ENCODE measurements at places on chromosomes 2 and 18.

DNA sequence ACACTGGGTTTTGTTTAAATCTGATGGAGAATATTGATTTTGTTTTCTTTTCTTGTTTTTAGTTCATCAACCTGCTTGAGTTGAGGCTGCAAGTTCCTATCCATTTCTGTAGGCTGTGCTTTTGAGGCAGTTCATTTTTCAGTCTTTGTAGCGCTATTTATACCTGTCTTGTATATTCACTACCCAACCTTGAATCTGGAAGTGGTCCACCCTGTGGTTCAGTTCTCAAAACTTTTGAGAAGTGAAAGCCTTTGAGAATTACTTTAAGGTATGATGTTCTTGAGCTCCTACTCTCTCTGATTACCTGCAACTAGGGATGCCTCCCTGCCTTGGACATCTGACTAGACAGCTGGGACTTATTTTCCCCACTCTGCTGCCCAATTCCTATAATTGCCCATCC lies 53.5 kb upstream of the KCNE4 start:
- no peak for DNase-seq

DNA sequence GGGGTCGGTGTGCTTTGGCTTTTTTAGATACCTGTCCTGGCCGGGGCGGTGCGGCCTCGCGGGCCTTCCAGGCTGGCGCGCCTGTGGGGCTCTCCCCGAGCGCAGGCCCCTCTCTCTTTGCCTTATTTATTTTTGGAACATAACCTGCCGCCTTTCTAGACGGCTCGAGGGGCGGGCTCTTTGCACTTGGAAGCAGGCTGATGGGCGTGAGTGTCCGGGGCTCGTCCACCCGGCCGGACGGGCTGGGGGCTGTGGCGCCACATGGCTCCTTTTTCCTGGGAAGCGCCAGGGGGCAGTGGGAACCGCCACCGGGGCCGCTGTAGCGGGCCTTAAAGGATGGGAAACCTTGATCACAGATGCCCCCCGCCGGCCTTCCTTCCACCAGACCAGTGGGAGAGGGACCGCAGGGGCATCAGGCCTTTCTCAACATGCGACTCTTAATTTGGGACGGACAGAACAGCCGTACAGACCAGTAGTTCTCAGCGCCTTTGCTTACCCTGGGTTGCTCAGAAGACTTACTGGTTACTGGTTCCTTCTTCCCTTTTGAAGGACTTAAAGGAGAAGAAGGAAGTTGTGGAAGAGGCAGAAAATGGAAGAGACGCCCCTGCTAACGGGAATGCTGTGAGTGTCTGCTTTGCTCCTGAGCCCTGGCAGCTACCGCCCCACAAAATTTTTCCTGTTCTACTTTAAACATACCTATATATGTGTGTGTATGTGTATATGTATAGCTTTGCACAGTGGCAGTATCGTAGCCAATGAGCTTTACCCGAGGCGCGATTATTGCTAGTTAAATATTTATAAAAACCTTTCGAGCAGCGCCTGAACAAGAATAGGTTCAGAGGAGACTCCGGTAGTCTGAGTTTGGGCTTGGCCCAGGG lies 2.7 kb downstream of the PTMA start:
- peak; percentile 36 for DNase-seq

DNA sequence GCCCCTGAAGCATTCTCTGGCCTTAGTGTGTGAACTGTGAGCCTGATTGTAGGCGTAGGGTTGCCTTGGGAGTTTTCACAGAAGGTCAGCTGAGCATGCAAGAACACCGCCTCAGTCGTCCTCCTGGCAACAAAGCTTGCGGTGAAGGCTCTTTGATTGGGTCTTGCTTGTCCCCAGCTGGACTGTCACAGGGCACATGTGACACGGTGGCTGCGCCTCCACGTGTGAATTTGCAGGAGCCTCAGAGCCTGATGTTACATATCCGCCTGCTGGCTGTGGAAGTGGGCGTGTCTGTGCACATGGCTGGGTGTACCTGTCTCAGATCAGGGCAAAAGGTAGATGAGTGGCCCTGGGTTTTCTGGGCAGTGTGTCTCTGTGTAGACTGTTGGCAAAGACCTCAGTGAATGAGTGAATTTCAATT lies 228.7 kb downstream of the HAUS1 start:
- no peak for DNase-seq

DNA sequence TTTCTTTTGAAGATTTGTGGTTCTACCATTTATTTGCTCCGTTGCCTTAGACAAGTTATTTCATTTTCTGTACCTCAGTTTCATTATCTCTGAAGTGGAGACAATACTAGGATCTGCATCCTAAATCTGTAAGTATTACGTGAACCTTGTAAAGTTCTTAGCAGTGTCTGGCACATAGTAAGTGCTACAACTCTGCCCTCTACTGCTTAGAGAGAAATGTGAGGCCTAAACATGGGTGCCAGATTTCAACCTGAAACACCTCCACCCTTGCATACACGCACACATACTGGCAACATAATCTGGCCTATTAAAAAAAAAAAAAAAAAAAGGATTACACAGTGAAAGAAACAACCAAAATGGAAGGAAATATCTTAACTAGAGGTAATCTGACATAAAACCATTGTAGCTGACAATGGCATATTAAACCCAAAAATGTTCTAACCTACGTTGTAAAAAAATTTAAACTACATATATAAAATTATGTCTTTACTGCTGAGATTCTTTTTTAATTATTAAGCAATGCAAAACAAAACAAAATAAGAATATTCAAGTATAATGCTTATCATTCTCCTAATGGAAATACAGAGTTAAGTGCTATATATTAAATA lies 132.6 kb downstream of the MAP2 start:
- DNase-seq = no peak

DNA sequence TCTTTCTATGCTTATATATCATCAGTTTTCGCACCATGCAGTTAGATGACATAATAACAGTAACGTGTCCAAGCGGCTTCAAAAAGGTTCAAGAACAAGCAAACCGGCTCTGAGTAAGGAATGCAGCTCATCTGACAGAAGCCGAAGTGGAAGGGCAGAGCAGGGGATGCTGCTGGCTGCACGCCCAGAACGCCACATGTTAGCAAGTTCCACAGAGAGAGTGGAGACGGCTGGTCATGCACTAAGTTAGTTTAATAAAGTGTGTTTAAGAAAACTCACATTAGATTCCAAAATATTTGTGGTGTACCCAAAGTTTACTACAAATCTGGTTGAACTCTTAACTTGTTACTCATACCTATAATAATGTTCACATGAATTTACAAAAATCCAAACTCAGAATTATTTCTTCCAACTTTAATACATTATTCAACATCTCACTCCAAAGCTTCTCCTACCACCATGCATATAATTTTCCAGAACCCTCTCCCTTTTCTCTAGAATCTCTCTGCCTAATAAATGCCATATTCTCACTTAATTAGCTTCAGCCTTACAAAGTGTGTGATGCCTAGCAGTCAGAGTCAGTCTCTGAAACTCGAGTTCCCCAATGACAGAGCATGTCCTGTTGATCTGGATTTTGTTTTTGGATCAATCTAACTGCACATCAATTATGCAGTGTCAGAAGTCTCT lies 170.0 kb downstream of the DNAH7 start:
- DNase-seq = no peak

- no peak for DNase-seq
These were observed 32.0 kb upstream of the GRHL1 start for GRCh38 chr2:9919512-9919911.

DNA sequence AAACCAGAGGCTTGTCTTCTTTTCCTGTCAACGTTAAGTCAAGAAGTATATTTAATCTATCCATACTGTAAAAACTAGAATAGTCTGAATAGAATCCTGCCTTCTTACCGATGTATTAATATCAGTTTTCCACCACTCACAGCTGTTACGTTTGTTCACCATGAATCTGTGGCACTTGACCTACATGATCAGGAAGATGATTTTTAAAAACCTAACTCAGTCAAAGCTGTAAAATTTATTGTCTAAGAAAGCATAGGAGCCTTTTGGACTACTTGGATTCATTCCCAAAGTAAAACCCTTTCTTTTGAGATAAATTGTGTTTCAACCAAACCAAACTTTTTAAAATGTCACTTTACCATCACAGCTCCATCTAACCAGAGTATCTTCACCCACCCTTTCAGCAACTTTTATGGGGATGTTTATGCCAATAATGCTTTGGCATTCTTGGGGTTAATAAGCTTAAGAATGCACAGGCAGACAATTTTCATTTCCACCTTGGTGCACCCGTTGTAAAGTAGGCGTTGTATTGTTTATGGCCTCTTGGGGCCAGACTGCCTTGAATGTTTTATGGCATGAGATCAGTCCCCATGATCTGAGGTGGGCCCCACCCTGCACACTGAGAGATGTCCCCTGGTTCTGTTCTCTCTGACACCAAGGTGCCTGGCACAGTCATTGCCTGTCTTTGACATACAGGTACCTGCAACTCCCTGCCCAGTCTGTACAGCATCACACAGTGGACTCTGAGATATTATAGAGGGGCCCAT lies 176.2 kb upstream of the EPAS1 start:
- no peak for DNase-seq

DNA sequence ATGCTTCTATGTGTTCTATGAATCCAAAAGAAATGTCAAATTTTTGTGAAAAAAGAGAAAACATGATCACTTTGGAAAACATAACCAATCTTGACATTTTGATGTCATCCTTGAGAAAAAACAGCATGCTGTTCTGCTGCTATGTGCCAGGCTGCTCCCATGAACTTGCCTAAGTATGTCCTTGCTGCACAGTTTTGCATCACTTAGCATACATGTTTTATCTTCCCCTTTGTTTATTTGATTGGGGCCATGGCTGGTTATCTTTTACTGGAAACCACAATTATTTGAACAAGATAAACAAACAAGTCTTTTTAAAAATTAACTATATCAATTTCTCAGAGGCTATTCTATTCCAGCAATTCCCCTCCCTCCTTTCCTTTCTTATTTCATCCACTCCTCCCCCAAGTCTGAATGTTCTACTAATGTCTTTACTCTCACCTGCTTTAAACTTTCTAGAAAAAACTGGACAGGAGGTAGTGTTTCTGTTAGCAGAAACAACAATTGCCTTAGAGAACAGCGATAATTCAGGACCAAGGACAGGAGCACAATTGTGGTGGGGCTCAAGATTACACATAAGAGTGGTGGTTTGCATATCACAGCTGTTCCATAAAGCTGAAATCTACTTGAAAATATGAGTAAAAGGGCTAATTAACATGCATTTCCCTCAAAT lies 6.7 kb downstream of the AOX1 start:
- DNase-seq = no peak

DNA sequence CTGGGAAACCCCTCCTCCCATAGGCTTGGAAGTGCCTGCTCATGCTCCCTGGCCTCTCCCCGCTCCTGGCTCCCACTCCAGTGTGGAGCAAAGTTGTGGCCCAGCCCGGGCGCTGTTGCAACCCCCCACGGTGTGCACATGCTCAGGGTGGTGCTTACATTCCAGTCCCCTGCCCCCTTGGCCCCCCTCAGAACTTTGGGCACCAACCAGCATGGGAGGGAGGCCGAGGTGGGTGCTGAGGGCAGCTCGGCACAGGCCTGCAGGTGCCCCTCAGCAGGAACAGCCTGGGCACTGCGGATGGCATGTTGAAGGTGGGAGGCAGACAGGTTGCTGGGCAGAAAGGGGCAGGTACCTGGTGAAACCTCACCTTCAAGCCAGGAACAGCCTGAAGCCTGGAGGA lies 125.3 kb downstream of the ARHGAP28 start:
- no peak for DNase-seq

- DNase-seq = no peak
These were observed 26.9 kb upstream of the DNMT3A start for GRCh38 chr2:25368660-25369059.

DNA sequence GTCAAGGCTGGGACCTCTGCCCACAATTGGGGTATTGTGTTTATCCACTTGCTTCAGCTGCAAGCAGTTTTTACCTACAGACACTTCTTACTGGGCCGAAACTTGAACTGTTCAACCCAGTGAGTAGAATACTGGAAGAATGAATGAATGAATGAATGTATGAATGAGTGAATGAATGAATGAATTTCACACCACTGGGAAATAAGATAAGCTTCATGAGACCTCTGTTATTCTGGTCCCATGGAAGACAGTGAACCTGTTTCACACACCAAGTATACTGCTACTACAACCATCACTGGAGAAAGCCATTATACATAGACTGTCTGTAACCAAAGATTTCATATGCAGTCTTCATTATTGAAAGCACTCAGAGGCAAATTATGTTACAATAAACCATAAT lies 295.0 kb upstream of the GULP1 start:
- no peak for DNase-seq

GRCh38 chr2:158060835-158061435 lies 40.7 kb upstream of the UPP2 start:
- DNase-seq = no peak

- DNase-seq = no peak
These were observed 353.1 kb downstream of the EIPR1 start for GRCh38 chr2:3024401-3024935.

GRCh38 chr2:207224791-207225482 lies 59.2 kb upstream of the KLF7 start:
- DNase-seq = peak; percentile 78

DNA sequence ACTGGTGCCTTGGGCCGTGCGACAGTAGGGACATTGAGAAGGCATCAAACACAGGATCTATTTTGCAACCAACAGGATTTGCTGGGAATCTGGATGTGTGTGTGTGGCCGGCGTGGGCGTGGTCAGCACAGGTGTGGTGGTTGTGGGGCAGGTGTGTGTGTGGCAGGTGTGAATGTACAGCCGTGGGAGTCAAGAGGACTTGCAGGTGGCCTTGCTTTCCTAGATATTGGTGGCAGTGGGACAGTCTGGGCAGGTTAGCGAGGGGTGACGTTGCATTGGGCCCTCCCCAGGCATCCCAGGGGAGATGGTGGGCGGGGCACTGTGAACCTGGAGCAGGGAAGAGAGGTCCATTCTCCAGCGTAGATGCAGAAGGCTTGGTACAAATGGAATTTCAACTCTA lies 3.2 kb upstream of the LIMS2 start:
- no peak for DNase-seq

- no peak for DNase-seq
These were observed 107.4 kb downstream of the FTCDNL1 start for GRCh38 chr2:199743415-199744120.

GRCh38 chr2:95159690-95160449 lies at the start of gene ZNF514:
TSS of gene ZNF514 (minus strand) at chr2:95159848. CDS start at chr2:95153253, 6,595 bp downstream.
- peak; percentile 73 for DNase-seq

- no peak for DNase-seq
These were observed 46.0 kb upstream of the STON1 start for GRCh38 chr2:48483916-48484315.

DNA sequence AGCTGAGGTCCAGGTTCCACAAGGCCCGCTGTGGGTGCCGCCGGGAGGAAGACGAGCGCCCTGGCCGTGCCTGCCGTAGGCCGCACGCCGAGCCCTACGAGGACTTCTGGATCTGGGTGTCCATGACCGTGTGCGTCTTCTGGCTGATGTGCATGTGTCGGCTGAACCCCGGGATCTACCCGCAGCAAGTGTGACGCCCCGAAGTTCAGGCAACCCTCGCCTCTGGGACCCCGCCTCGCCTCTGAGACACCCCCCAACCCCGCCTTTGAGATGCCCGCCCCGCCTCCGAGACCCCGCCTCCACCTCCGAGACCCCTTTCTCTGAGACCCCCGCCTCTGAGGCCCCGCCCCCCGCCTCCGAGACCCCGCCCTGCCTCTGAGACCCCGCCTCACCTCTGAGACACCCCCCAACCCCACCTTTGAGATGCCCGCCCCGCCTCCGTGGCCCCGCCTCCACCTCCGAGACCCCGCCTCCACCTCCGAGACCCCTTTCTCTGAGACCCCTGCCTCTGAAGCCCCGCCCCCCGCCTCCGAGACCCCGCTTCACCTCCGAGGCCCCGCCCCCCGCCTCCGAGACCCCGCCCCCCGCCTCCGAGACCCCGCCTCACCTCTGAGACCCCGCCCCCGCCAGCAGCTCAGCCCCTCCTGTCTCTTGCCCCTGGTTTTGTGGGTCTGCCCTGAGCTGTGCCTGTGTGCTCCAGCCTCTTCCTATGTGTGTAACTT lies 3.7 kb downstream of the RTP5 start:
- DNase-seq = no peak

GRCh38 chr2:172811027-172811426 lies 75.4 kb downstream of the RAPGEF4 start:
- no peak for DNase-seq
